Stomach (tissue), 19 donors: ENCODE measurements at places on chromosomes 5 and 9. TPM values are rescaled to one million over a fixed set of nuclear protein-coding genes. Genes with fewer than 3 reads are reported as not detected.
A peak's percentile ranks its signal among the peaks of the same experiment; 100 is the strongest.

The SLC1A1 gene
- 13.3 TPM for total RNA-seq

GRCh38 chr5:150500905-150501304 is 7.0 kb upstream of the NDST1 start:
- H3K27ac ChIP-seq: peak overlapping the region; percentile 51
- no peaks in the 10 kb centered on the region for H3K36me3 ChIP-seq
- no peak overlapping the region for H3K4me3 ChIP-seq

DNA sequence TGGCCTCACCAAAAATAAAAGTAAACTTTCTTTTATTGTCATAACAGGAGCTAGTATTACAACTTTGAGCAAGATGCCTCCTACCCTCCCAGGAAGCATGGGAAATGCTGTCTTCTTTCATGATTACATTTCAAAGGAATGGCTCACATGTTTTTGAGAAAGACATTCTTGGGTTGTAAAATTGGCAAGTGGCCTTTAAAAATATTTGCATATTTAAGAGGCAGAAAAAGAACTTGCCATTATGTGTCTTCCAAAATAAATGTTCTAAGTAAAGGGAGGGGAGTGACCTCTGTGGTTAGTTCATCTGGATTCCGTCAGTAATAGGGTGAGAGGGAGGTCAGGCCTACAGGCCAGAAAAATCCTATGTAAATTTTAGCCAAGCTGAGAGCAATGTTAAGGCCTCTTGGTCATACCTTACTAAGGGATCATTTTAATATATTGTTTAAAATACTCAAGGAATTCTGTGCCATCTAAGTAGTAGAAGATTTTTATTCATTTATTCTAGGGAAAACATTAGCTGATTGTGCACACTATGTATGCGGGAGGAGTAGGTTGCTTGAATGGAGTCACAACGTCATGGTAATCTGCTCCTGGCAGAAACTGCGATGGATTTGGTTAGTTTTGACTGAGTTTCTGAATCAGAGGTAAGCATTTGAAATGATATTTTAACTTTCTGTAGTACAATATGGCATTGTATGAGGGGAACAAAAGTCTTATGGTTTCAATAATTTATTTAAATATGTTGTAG is 1485.7 kb upstream of the CDH9 start:
- no peak overlapping the region for H3K27ac ChIP-seq
- no peaks in the 10 kb centered on the region for H3K4me1 ChIP-seq
- no peak overlapping the region for H3K4me3 ChIP-seq
- no peaks in the 10 kb centered on the region for H3K36me3 ChIP-seq
- H3K27me3 ChIP-seq: no peaks in the 10 kb centered on the region

DNA sequence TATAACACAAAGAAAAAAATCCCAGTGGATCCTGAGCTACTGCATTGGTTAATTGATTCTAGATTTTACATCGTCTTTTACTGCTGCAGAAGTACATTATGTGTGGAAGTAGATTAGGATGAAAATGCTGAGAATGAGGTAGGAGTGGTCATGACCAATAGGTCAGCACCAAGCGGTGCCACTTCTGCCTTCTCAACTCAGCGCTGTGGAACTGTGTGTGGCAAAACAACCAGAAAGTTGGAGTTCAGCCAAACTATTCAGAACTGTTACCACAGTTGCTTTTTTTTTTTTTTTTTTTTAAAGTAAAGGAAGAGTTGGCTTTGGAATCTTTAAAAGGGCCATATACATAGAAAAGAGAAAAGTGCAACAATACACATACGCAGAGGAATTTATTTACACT is 24.2 kb downstream of the POU5F2 start:
- no peak overlapping the region for H3K4me3 ChIP-seq
- no peak overlapping the region for H3K27ac ChIP-seq
- no peaks in the 10 kb centered on the region for H3K4me1 ChIP-seq
- DNase-seq: no peak
- H3K27me3 ChIP-seq: no peaks in the 10 kb centered on the region

DNA sequence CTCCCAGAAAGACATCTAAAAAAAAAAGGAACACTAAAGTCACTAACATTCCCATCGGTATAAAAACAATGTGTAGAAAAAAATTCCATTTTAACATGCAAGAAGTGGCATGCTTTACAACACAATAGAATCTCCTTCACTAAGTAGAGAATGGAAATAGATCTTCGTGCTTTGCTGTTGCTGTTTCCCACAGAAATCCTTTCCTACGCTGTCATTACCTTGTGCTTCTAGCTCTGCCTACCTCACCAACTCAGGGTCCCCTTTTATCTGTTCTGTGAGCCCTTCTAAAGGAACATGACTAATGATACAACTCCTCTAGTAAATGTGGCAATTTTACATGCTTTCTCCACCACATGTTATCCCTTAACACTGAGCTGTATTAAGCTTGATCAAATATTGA is 202.9 kb downstream of the MCTP1 start:
- H3K27me3 ChIP-seq: no peaks in the 10 kb centered on the region
- peaks cover 12% of the 10 kb centered on the region for H3K4me1 ChIP-seq
- H3K4me3 ChIP-seq: peak overlapping the region; percentile 43
- no peaks in the 10 kb centered on the region for H3K36me3 ChIP-seq

DNA sequence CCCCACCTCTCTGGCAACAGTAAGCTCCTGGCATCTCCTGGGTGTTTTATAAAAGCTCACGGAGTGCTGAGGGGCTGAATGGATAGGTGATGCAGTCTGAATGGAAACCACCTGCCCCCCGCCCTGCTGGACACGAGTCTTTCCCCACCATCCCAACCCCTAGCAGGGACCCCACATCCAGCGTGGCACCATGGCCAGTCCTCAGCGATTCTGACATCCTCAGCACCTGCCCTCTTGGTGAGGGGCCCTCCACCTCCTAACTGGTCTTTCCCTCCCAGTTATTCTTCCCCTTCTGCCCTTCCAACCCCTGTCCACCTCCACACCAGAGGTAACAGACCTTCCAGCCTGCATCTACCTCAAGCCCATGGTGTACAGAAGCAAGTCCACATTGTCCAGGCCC is 38.7 kb upstream of the GABBR2 start:
- H3K27ac ChIP-seq: no peak overlapping the region
- no peak overlapping the region for H3K4me3 ChIP-seq
- H3K36me3 ChIP-seq: peaks cover 14% of the 10 kb centered on the region
- H3K27me3 ChIP-seq: no peaks in the 10 kb centered on the region
- H3K4me1 ChIP-seq: no peaks in the 10 kb centered on the region

DNA sequence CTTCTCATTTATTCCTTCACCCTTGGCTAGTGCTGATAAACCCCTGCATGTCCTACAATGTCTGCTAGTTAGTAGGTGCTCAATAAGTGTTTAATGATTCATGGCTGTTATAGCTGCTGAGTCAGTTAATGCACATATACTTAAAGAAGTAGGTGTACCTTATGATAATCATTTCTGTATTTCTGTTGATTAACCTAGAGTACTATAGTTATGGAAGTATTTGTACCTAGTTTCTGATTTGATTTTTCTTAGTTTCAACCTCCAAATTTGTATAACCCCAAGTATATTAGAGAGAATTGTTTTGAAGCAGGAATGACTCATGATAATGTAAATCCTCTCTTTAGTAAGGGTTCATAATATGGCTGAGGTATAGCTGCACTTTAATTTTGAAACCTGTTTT is 8.9 kb downstream of the SMAD5 start:
- peaks cover 31% of the 10 kb centered on the region for H3K4me1 ChIP-seq
- H3K4me3 ChIP-seq: no peak overlapping the region
- no peak overlapping the region for H3K27ac ChIP-seq
- no peaks in the 10 kb centered on the region for H3K27me3 ChIP-seq
- no peaks in the 10 kb centered on the region for H3K36me3 ChIP-seq
